Astrocyte (in vitro differentiated cells and primary cell): ENCODE measurements at places on chromosomes 3 and 15.

- DNase-seq, result no peak
Observed at GRCh38 chr3:85838921-85839320, 880.1 kb downstream of the CADM2 start.

- no peak for DNase-seq
Observed at GRCh38 chr15:62988701-62989100, 53.8 kb upstream of the TPM1 start.

DNA sequence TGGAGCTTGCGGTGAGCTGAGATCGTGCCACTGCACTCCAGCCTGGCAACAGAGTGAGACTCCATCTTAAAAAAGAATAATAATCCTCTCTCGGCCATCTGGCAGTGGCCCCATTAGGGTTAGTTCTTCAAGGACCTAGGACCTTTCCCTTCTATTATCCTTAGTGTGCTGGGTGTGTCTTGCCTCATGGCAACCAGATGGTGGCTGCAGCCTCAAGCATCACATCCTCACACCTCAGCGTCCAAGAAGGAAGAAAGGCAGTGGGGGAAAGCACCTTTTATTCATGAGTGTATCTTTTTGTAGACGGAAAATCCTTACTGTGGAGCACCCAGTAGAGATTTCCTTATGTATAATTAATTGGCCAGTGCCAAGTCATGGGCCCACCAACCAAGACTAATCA is 42.7 kb upstream of the TFRC start:
- DNase-seq, result no peak

DNA sequence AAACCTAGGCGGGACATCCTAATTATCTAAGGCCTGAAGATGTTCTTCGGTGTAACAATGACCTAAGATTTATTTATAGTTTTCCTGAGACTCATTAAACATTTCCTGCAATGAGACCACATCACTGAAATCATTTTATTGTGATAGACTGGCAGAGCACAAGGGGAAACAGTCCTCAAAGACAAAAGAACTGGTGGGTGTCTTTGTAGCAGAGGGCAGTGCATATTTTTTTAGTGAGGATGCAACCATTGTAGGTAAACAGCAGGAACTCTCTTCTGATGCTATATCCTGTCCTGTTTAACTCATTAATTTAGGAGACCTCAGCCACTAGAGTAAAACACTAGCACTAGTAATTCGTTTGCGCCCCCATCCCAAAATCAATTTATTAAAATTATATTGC is 100.0 kb downstream of the MAGI1 start:
- no peak for DNase-seq

GRCh38 chr3:155890671-155891190 is 20.3 kb downstream of the GMPS start:
- DNase-seq, result peak; percentile 22

GRCh38 chr3:15206662-15207576 is 873 bp downstream of the CAPN7 start:
- DNase-seq, result peak; percentile 39
